ENCODE measurements at places on chromosomes 6 and 20. TPM values are rescaled to one million over a fixed set of nuclear protein-coding genes. Genes with fewer than 3 reads are reported as not detected.
A peak's percentile ranks its signal among the peaks of the same experiment; 100 is the strongest.

- DNase-seq = no peak
Observed at GRCh38 chr6:90492369-90492768, 94.5 kb downstream of the MAP3K7 start.

GRCh38 chr20:15378151-15378550, 1040.7 kb upstream of the FLRT3 start:
- DNase-seq = no peak

- peak; percentile 25 for DNase-seq
Observed at GRCh38 chr6:25279748-25280343, 672 bp downstream of the CARMIL1 start.

DNA sequence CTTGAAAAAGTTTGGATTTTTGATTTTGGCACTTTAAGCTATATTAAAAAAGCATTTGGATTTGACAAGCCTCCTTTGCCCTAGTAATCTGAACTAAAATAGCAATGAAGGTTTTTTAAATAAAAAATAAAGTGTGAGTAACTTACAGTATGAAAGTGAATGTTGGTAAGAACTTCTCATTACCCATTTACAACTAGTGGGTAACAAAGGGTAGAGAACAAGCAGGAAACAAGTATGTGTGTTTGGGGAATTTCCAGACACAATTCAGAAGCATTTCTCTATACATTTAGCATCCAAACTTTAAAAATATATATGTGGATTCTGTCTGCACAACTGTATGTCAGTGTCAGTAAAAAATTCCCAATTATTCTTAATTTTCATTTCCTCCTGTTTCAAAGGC, 2.9 kb downstream of the TMEM30A start:
- DNase-seq = no peak

DNA sequence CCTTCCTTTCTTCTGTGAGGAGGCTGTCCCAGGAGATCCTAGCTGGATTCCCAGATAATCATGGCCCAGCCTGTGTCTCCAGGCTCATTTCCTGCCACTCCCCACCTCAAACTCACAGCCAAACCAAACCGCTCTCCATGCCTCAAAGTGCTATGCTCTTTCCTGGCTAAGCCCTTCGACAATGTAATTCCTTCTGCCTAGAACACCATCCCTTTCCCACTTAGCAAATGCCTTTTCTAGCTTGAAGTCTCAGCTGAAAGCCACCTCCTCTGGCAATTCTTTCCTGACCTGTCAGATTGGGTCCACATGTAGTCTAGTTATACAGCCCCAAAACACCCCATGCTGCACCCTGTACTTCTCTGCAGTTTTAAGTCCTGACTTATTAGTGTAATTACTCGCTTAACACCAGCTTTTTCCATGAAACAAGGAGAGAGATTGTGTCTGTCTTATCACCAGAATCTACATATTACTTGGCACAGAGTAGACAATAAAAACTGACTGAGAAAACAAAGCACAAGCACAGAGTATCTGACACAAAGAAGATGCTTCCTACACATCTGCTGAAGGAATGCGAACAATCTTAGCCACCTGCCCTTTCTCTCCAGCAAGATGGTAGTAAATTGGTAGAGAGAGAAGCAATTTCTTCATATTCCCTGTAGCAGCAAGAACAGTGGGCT, 5.4 kb downstream of the TRIM26 start:
- no peak for DNase-seq

GRCh38 chr6:127938701-127939100, 37.8 kb upstream of the THEMIS start:
- DNase-seq = no peak

GRCh38 chr6:116963972-116964371, 86.9 kb downstream of the RFX6 start:
- DNase-seq = no peak

PHACTR3 gene
- total RNA-seq = not detected

FAM217A gene
- not detected for total RNA-seq

ALDH5A1 gene
- 14.6 TPM for total RNA-seq
